ENCODE measurements at places on chromosomes 11 and 22.
A peak's percentile ranks its signal among the peaks of the same experiment; 100 is the strongest.

- DNase-seq, result no peak
Measured at GRCh38 chr11:23569134-23569533, 708.9 kb upstream of the CCDC179 start.

GRCh38 chr22:20206709-20207215 is 55.9 kb upstream of the CCDC188 start:
- DNase-seq, result peak; percentile 48

DNA sequence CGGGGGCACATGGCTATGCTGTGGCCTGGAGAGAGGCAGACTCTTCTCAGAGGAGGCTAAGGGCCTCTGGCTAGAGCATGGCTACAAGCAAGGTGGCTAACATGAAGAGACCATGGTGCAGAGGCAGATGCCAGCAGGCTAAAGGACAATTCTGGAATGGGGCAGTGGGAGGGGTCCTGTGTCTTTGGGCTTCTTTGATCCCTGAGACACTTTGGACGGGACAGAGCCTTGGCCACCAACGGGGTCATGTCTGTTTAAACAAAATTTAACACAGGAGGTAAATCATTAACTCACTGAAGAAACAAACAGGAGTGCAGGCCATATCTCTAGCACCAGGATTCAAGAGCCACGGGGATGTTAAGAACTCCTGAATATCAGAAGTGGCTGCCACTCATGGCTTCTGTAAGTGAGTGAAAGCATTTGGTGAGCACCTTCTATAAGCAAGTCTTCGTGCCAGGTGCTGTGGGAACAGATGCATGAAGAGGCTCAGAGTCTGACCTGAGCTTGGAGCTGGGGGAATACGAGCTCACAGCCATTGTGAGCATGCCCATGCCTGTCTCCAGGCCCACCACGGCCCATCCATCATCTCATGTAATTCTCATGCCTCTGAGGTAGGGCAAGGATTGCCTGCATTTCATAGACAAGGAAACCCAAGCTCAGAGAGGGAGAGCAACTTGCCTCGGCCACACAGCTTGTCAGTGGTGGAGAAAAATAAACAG is 18.3 kb upstream of the ZNRF3 start:
- no peak for DNase-seq

GRCh38 chr11:69397732-69398131 is 83.7 kb upstream of the LINC01488 start:
- no peak for DNase-seq

GRCh38 chr11:121367844-121368225 is 75.3 kb downstream of the SC5D start:
- DNase-seq, result no peak

- no peak for DNase-seq
Measured at GRCh38 chr11:94993400-94993943, 20.0 kb downstream of the KDM4D start.

GRCh38 chr11:43401252-43401651 is 42.5 kb downstream of the TTC17 start:
- DNase-seq, result no peak

DNA sequence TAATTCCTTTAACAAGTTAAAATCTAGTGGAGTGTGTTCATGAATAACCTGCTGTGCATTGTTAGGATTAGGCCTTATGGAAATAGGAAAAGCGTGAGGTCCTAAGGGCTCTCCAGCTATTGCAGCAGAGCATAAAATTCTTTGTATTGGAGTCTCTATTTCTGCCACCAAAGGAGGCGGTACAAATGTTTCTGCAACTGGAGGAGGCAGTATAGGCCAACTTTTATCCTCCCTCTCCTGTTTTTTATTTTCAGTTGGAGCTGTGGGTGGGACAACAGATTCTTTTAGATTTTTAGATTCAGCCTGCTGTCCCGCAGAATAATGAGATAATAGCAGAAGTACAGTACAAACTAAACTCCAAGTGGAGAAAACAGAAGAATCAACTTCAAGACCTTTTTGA is 26.2 kb downstream of the OR10A6 start:
- no peak for DNase-seq

- DNase-seq, result no peak
Measured at GRCh38 chr11:27656806-27657483, 43.3 kb downstream of the BDNF start.

DNA sequence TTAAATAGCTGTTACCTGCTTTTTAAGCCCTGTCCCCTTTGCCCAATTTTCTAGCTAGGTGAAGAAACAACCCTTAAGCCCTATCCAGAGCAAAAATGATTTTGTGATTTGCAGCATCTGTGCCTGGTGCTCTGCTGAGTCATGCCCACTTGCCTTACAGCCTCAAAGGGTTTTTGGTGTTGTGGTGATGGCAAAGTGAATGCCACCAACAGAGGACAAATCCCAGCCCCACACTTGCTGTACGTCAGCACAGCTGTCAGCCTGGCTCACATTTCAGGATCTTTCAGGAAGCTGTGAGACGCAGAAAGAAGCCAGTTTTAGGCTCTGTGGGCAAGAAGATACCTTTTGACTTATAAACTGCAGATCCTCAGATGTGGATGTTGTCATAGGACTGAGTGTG is 401.7 kb downstream of the TENM4 start:
- no peak for DNase-seq

DNA sequence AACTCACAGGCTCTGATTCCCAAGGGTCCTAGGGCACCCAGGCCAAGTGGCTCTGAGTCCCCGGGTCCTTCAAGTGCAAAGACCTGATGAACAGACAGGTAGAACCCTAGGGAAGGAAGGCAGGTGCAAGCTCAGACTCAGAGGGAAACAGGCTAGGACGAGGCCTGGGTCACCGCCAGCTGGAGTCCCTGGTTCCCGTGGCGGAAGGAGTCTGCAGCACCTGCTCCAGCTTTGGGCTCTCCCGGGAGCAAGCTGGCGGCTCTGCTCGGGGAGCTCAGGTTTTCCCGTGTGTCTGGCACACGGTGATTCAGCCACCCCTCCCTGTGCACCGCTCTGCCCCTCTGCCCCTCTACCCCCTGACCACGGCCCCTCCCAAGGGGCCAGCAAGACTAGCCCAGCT is 59.8 kb downstream of the WNT7B start:
- DNase-seq, result peak; percentile 48

- no peak for DNase-seq
Measured at GRCh38 chr11:67406969-67407687, 3.2 kb downstream of the TBC1D10C start.

GRCh38 chr22:48070760-48071159 is 1308.3 kb downstream of the TBC1D22A start:
- no peak for DNase-seq

DNA sequence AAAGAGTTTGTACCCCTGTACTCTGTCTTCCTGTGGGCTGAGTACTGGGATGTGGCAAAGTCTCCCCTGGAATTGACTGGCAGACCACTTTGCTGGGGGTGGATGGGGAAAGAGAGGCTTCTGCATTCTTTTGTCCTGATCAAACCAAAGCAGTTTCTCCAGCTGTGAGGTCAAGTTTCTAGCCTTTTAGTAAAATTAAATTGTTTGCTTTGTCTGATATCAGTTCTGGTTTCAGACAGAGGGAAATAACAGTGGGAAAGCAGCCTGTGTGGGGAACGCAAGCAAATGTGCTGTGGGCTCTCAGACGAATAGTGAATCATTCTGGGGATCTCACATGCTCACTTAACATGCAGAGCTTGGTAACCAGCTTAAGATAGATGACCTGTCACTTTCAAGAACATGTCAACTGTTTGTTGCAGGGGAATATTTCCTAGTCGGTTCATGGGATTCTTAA is 151.6 kb downstream of the FAT3 start:
- no peak for DNase-seq

GRCh38 chr22:32340411-32340810 is 17.3 kb upstream of the RFPL3 start:
- no peak for DNase-seq

GRCh38 chr11:134437821-134438220 is 25.8 kb upstream of the B3GAT1 start:
- DNase-seq, result no peak

DNA sequence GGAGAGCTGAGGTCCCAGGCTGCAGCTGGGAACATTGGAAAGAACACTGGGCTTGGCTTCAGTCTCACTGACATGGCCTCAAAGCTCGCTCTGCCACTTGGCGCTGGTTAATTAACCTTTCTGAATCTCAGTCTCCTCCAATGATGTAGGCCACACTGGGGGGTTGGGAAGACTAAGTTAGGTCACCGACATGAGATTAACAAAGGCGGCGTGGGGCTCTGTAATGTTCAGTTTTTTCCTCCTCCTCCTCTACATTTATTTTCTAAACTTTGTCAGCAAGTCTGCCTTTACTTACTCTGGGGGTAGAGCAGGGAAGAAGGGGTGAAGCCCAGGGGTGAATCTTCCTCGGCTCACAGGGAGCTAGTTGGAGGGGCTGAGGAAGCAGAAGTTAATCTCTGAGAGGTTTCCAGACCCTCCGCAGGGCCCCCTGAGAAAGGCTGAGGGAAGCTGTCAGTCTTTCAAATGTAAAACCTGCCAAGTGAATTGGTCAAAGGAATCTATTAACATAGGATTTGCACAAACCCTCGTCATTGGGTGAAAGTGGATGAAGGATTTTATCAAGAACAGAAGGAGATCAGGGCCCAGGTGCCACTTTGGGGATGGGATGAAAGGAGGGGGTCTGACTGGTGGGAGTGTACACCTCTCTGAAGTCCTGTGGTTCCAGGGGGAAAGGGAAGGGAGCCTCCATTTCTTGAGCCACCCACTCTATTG is 32.1 kb upstream of the TENM4 start:
- DNase-seq, result no peak

DNA sequence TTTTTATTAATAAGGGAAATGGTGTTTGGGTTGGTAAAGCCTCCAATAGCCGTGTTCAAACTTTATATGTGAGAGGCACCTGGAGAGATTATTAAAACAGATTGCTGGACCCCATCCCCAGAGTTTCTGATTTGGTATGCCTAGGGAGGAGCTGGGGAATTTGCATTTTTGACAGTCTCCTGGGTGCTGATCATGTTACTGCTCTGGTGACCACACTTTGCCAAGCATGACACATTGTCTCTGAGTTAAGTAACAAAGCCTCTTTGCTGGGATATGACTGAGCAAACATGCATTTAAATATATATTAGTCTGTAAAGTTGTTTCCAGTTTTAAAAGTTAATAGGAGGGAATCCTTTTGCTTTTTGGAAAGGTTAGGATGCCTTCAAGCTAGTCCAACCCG is 140.4 kb downstream of the NAV2 start:
- peak; percentile 48 for DNase-seq

DNA sequence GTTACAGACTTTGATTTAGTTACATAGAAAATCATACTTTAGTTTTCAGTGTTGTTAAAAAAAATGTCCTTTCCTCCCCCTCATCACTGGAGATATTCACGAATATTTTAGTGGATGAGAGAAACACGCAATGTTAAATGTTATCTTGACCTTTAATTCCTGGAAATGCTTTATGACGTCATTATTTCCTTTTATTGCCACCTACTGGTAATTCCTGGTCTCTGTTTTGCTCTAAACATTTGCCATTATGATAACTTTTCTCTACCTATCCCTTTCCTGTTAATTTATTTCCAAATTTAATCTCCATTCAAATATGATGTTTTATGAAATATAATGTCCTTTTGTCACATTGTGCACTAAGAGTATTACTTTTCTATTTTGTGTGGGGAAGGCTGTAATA is 770.6 kb downstream of the FAM181B start:
- DNase-seq, result no peak

DNA sequence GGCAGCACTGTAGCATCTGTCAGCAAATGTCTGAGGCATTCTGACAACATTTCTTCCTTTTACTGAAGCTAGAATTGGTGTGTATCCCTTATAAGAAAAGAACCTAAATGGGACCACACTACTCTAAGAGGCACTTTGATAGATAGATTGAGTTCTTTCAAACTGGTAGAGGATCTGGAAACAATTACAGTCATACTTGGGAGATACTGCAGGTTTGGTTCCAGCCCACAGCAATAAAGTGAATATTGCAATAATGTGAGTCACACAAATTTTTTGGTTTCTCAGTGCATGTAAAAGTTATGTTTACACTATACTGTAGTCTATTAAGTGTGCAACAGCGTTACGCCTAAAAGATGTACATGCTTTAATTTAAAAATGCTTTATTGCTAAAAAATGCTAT is 96.9 kb downstream of the SBF2 start:
- DNase-seq, result no peak

DNA sequence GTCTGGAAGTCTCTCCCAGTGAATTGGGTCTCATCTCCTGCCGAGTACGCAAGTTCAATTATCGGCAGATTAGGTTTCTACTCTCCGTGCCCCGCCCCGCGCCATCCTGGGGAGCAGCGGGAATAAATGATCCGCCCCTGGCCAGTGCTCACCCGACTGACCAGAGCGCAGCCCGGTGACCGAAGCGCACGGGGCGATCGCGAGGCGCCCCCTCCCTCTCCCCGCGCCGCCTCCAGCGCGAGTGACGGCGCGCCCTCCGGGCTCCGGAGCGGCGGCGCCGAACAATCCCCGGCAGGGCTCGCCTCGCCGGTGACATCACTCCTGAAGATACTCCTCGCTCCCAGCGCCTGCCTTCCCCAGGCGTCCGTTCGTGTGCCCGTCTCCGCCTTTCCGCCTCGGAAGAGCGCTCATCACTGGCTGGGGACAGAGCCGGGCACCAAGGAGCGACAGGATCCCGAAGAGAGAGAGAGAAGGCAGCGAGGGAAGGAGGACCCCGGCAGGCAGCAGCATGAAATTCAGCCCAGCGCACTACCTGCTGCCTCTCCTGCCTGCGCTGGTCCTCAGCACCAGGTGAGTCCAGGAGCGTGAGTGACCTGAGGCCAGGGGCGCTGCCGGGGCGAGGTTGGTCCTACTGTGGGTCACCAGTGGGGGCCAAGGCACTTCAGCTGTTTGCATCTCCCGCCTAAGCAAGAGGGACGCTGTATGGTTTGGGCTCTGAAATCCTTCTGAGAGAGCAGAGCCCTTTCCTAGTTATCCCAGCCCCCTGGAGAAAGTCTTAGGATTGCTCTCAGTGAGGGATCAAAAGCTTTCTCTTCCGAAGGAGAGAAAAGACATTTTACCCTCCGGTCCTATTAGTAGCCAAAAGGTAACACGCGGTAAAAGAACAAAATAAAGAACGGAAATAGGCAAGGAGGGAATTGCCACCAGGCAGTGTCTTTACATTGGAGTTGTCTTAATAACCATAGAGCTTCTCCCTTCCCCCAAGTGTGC is at the start of gene LUZP2:
LUZP2 (plus strand) TSS at position 318 of the 990 bp plus-strand sequence.
- DNase-seq, result no peak

GRCh38 chr22:37893583-37893983 is 12.5 kb upstream of the MICALL1 start:
- DNase-seq, result no peak

DNA sequence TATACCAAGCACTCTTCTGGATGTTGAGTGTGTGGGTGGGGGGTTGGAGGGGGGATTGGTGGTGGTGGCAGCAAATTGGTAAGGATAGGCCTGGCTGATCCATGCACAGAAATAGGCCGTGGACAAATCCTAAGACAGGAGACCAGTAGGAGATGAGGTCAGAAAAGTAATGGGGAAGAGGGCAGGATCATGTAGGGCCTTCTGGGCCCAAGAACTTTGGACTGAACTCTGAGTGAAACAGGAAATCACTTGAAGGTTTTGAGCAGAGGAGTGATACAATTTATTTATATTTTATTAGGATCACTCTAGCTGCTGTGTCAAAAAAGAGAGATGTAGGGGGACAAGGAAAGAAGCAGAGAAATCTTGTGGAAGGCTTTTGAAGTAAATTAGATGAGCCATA is 28.7 kb downstream of the TSG101 start:
- no peak for DNase-seq
